Activated T-cell treated with anti-CD3 and anti-CD28 coated beads, Interleukin-2, amount 50 U/mL, for 48 hours (primary cell): ENCODE measurements at places on chromosomes 1 and 21.

DNA sequence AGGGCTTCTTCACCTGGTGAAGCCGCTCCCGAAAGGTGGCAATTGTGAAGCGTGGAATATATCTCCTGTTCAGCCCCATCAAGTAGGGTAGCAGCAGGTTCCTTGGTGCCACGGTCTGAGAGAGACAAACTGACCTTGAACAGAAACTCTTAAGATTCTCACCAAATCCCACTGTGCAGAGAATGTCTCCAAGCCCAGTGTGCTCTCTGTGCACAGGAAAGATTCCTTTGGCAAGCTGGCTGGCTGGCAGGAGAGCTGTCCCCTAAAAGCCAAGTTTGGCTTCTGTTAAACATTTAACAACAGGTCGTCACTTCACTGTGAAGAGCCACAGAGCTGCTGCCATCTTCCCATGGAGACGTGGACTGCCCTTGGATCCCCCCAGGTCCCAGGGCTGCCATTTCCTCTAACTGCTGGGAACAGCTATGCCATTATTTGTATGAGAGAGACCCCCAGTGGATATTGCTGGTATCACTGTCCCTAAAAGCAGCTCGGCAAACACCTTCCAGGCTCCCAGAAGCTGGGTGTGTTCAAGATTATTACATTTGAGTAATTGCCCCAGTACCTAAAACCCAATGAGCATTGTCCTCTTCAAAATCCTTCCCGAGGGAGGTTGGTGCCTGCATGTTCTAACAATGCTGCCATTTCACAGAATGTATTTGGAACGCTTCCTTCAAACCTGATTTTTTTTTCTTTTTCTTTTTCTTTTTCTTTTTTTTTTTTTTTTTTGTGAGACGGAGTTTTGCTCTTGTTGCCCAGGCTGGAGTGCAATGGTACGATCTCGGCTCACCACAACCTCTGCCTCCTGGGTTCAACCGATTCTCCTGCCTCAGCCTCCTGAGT lies 71.8 kb downstream of the CD58 start:
- peak; percentile 58 for DNase-seq

DNA sequence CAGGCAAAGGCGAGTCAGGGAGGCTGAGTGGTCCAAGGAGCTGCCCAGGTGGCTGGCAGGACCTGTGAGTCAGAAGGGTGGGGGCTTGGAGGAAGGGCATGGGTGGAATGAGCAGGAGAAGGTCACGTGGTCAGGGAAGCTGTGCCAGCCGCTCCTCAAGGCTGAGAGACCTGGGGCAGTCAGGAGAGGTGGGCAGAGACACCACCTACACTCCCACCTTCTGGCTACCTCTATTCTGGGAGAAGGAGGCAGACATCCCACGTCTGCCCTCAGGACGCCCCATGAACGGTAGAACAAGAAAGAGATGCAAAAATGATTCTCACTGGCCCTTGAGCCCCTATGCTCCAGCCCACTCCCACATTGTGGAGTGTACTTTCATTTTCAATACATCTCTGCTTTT lies 151.8 kb upstream of the RAB4A start:
- no peak for DNase-seq

DNA sequence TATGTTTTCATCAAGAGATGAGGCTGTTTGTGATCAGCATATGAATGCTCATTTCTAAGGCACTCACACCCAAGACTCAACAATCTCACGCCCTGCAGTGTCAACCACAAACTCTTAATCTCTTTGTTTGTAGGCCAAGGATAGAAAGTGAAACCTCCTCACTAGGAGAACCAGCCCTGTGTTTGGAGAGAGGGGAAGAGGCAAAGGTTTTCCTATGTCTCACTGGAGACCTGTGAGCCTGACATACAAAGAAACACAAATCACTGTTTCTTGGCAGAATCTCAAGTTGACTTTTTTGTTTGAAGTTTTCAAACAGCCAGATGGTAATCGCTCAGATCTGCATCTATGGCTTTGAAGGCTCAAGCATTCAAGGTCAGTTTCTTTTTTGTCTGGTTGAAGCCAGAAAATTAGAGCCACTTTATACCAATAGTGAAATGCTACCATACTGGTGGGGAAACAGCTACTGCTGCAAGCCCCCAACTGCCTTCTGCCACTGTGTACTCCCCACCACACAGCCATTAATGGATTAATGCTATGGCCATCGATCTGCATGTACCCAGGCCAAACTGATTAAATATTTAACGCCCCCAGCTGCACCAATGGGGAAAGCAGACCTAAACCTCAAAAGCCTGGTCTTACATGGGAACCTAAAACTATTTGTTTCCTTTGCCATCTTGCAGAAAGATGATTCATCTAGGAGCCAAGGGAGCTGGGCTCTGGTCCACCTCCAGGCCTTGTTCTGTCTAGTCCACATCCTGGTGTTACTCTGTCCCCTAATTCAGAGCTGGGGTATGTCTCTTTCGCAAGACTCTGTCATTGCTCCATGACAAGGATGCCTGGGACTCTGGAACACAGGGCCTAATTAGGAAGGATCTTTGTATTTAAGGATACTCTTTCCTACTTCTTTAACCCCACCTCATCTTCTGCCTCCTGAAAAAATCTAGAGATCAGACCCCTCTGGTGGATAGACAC lies 16.3 kb downstream of the PDZK1 start:
- DNase-seq = no peak

GRCh38 chr21:25859235-25859929 lies 124.6 kb downstream of the GABPA start:
- no peak for DNase-seq

DNA sequence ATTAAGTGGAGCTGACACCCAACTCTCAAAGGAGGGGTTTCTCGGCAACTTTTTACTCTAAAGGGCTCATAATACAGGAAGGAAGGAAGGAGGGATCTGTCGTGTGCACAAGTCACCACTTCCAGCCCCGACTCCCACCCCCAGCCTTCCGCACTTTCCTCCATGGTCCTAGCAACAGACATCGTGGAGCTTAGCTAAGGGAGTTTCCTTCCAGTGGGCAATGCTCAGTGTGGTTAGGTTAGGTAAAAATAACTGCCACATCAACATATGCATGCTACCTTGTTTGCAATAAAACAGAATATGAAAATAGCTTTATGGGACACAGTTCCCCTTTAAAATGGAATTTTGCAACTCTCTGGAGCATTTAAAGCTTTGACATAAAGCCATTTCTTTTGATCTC lies 35.2 kb downstream of the KANK4 start:
- DNase-seq = no peak

- no peak for DNase-seq
Measured at GRCh38 chr1:236913371-236914037, 90.7 kb downstream of the MT1HL1 start.
